ENCODE measurements at places on chromosomes 3 and 15. TPM values are rescaled to one million over a fixed set of nuclear protein-coding genes. Genes with fewer than 3 reads are reported as not detected.

DNA sequence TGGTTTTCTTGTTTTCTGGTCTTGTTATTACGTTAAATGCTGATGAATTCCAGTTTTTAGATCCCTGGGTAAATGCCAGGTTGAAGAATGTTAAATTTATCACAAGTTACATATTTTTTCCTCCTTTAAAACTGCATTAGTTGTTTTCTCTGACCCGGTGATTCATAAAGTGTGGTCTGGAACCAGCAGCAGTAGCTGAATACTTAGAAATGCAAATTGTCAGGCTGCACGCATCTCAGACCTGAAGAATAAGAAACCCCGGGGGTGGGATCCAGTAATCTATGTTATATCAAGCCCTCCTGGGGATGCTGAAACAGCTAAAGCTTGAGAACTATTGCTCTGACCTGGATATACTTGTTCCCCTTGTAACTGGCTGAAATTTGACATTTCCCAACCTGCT is 69.1 kb downstream of the PEX5L start:
- DNase-seq = peak; percentile 11

DNA sequence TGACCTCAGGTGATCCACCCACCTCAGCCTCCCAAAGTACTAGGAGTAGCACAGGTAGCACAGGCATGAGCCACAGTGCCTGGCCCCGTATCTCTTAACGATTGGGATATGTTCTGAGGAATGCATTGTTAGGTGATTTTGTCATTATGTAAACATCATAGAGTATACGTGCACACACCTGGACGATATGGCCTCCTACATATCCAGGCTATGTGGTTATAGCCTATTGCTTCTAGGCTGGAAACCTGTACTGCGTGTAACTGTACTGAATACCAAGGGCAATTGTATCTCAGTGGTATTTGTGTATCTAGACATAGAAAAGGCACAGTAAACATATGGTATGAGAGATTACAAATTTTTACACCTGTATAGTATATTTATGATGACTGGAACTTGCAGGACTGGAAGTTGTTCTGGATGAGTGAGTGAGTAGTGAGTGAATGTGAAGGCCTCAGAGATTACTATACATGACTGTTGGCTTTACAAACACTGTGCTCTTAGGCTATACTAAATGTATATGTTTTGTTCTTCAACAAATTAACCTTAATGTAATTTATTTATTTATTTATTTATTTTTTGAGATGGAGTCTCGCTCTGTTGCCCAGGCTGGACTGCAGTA is 120.7 kb downstream of the MBNL1 start:
- DNase-seq = no peak

DNA sequence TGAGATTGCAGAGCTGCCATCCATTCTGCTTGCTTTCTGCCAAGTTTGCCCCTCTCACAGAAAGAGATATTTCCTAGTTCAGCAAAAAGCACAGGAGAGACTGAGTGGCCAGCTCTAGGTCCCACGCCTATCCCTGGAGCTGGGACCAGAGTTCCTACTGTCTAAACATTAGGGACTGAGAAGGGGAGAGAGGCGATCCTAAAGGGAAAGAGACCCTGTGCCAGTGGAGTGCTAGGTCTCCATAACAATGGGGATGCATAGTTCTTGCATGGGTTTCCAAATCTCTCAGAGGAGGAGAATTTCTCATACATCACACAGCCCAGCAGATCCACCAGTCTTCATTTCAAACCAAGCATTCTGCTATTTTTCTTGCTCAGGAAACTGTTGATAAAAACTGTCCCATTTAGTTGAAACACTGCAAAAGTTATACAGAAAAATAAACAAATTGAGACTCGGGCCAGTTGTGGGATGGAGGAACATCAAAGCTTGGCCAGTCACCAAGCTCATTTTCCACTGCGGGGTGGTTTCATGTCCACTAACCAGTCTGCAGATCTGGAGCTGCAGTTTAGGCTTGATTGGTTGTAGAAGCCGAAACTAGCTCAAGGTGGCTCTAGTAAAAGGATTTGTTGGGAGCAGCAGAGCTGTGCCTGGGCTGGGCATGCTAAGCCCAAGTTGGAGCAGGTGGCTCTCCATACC is 62.7 kb downstream of the EEFSEC start:
- peak; percentile 26 for DNase-seq

Gene IQCH
- polyA plus RNA-seq = 0.95 TPM

- no peak for DNase-seq
These were observed at the start of gene CPNE9 for GRCh38 chr3:9703736-9704346. TSS of gene CPNE9 (plus strand) at chr3:9703833. CDS start at chr3:9703997, 164 bp downstream.

GRCh38 chr3:37097776-37098175 is 76.6 kb downstream of the LRRFIP2 start:
- DNase-seq = no peak

DNA sequence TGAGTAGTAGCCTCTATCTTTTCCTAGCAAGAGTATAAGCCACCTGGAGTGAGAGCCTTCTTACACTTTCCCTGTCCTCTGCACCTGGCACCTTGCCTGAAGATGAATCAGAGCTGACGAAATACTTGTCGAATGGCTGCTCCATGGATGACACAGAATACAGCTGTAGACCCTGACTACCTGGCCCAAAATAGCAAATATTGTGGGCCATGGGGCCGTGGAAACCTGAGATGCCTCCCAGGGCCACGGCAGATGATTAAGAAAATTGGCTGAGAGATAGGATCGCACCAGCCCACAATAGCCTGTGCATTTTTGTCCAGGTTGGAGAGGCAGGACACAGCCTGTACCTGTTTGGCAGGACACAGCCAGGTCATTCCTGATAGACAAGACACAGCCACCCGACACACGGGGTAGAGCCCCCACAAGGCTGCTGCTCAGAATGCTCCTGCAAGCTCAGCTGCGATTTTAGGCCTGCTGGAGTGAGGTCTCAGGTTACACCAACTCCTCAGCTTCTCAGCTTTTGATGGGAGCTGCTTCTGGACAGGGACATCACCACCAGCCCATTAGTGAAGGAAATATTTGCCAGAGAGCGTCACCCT is 22.9 kb upstream of the TPM1 start:
- DNase-seq = peak; percentile 70
